ENCODE measurements at places on chromosomes 1 and 21. TPM values are rescaled to one million over a fixed set of nuclear protein-coding genes. Genes with fewer than 3 reads are reported as not detected.

Gene A3GALT2
- not detected for total RNA-seq

DNA sequence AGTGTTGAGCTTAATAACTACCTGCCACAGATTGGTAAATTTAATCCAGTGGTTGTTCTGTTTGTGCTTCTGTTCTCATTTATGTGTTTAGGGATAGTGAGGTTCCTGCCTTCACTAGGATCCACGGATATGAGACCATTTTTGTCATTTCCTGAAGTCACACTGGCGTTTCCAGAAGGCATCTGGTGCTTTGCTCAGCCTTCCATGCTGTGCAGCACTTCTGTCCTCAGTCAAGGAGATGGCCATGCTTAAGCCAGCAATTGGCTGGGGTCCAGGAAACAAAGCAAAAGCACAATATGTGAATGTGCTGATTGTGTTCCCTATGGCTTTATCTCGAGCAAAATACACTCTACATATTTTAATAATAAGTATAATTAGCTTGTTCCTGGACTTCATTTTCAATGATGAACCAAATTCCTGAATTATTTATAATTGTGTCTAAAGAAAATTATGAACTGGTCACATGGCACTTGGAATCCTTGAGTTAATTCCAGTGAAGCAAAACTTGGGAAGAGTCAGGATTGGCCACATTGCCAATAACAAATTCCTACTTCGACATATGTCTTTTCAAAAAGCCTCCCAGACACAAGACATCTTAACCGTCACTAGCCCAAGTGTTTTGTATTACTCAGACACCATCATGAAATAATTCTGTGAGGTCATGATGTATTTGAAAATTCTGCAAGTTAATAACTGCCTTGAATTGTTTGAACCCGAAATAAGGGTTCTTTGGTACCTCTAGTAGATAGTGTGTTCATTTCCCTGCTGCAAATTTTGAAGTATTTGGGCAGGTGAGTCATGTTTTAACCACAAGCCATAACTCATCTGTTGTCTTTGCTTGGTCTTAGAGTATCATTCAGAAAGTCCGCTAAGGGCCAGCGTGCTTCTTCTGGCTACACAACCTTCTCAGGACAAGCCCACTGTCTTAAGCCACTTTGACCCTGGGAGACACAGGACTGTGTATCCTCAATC is 412.4 kb downstream of the DISC1 start:
- H3K27ac ChIP-seq = no peak overlapping the region
- no peak for DNase-seq
- H3K4me3 ChIP-seq = no peak overlapping the region
- H3K36me3 ChIP-seq = no peaks in the 10 kb centered on the region

DNA sequence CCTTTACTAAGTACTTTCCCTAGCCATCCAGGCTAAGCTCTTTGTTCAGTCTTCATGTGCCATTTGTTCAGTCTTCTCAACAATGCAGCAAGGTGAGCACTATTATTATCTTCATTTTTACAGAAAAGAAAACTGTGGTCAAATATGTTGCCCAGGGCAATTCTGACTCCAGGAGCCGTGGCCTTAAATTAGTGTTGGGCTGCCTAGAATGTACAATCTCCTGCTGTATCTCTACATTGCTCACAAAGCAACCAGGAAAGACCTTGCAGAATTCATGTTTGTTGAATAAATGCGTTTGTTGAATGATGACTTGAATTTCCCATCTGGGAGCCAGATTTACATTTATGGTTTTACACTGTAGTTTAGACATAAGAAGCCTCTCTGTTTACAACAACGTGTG is 14.2 kb downstream of the CD101 start:
- H3K4me1 ChIP-seq = no peaks in the 10 kb centered on the region
- DNase-seq = no peak
- H3K36me3 ChIP-seq = no peaks in the 10 kb centered on the region
- H3K27me3 ChIP-seq = no peaks in the 10 kb centered on the region

DNA sequence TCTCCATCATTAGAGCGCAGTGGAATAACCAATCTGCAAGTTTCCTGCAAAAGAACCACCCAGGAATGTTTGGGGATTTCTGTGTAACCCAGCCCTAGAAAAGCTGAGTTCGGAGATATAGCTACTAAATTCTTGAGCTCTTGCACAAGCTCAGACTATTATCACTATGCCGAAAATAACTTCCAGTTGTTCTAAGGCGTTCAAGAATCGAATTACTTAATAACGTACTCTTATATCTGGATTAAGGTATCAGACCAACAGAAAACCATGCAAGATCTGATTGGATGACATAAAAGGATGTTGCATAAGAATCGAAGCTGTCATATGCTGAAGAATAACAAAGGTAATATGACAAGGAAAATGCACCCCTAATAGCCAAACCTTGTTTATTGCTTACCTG is 7.5 kb upstream of the LAMC2 start:
- H3K36me3 ChIP-seq = no peaks in the 10 kb centered on the region
- DNase-seq = no peak
- H3K27me3 ChIP-seq = no peaks in the 10 kb centered on the region
- H3K27ac ChIP-seq = no peak overlapping the region
- no peak overlapping the region for H3K4me3 ChIP-seq
- peaks cover 9% of the 10 kb centered on the region for H3K4me1 ChIP-seq

DNA sequence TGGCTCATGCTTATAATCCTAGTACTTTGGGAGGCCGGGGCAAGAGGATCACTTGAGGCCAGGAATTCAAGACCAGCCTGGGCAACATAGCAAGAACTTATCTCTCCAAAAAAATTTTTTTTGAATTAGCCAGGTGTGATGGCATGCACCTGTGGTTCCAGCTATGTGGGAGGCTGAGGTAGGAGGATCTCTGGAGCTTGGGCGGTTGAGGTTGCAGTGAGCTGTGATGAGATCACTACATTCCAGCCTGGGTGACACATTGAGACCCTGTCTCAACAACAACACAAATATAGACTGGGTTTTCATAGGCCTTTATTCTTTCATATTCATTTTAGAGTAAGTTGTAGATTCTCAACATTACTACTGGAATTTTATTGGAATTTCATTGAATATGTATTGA is 12.8 kb downstream of the MED18 start:
- no peaks in the 10 kb centered on the region for H3K27me3 ChIP-seq
- no peak for DNase-seq
- no peaks in the 10 kb centered on the region for H3K36me3 ChIP-seq
- no peaks in the 10 kb centered on the region for H3K4me1 ChIP-seq

DNA sequence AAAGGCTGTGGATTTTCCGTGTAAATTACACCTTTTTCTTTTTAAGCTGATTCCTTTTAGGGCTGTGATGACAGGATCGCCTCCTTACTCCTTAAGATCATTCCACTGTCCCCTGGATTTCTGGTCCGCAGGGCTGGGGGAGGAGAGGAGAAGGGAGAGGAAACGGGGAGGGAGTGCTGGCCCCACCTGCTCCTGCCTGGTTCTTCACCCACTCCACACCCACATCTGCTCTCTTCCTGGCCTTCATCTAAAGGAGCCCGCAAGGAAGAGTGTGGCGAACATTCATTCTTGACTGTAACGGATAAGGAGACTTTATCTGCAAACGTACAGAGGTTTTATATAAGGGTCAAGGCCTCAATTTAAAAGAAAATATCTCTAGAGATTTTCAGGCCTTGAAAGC is 242.0 kb downstream of the RHOU start:
- no peak overlapping the region for H3K4me3 ChIP-seq
- peaks cover 12% of the 10 kb centered on the region for H3K4me1 ChIP-seq
- H3K36me3 ChIP-seq = no peaks in the 10 kb centered on the region
- H3K27me3 ChIP-seq = no peaks in the 10 kb centered on the region
- H3K27ac ChIP-seq = no peak overlapping the region

- no peaks in the 10 kb centered on the region for H3K4me1 ChIP-seq
- no peak for DNase-seq
- H3K27ac ChIP-seq = no peak overlapping the region
- no peaks in the 10 kb centered on the region for H3K36me3 ChIP-seq
- H3K27me3 ChIP-seq = no peaks in the 10 kb centered on the region
Observed at GRCh38 chr1:62038594-62039284, 155.9 kb upstream of the L1TD1 start.

Measured in vagina (tissue), 2 donors.